ENCODE measurements at places on chromosomes 16 and 17.

DNA sequence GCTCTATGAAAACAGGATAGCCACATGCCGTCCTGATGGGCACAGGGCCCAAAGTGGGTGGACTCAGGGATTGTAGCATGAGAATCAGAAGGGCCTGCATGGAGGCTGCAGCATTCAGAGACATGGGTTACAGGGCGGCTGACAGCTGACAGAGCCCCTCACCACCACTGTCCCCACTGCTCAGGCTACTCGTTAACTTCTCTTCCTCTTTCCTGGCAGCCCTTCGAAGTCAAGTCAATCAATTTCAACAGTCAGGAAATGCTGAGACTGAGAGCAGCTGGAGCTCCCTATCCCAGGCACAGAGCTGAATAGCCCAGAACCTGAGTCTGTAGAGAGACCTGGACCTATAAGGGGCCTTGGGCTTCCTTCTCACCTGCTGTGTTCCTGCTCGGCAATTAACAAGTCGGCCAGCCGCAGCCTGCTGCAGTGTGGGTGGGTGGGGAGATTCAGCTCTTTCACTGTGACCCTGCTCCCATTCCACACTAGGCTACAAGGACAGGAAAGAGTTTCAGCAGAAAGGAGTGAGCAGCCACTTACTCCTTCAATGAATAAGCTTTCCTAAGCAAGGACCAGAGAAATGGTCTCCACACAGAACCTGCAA, 76.9 kb downstream of the TEX14 start:
- no peak for DNase-seq

DNA sequence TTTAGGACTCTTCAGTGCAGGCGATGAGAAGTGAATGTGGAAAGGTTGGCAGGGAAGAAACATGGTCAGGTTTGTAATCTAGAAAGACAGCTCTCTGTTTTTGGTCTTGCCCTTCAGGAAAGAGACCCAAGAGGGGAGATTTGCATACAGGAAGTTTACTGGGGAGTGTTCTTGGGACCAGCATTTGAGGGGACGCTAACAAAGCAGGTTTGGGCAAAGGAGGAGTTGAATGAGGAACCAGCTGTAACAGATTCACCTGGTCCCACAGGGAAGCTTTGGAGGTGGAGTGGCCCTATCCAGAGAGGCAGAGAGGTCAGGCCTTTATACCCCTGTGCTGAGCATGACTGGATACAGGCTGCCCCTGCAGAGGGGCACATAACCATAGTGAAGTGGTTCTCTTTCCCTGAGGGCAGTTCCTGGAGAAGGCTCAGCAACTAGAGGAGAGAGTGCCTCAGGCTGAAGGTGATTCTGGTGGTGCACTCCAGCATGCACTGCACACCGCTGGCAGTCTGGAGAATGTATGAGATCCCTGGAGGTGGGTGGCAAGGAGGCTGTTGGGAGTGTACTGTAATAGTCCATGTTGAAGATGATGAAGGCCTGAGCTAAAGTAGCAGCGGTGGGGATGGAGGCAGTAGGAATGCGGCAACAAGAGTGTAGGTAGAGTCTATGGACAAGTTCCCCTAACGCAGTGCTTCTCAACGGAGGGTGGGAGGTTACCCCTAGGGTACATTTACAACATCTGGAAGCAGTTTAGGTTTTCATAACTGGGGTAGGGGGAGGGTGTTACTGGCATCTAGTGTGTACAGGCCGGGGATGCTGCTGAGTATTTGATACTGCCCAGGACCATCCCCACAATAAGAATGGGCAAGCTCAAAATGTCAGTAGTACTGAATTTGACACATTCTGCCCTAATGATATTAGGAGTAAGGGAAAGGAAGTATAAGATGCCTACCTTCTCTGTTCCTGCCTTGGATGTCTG, 37.2 kb downstream of the MAP2K6 start:
- no peak for DNase-seq

GRCh38 chr17:8137645-8138373, 13.9 kb upstream of the HES7 start:
- no peak for DNase-seq

- no peak for DNase-seq
Observed at GRCh38 chr16:83912519-83913244, 13.8 kb downstream of the MLYCD start.

GRCh38 chr17:2755891-2756724, 6.7 kb upstream of the CCDC92B start:
- DNase-seq: no peak

- no peak for DNase-seq
Observed at GRCh38 chr17:68196394-68197090, 51.3 kb upstream of the AMZ2 start.

DNA sequence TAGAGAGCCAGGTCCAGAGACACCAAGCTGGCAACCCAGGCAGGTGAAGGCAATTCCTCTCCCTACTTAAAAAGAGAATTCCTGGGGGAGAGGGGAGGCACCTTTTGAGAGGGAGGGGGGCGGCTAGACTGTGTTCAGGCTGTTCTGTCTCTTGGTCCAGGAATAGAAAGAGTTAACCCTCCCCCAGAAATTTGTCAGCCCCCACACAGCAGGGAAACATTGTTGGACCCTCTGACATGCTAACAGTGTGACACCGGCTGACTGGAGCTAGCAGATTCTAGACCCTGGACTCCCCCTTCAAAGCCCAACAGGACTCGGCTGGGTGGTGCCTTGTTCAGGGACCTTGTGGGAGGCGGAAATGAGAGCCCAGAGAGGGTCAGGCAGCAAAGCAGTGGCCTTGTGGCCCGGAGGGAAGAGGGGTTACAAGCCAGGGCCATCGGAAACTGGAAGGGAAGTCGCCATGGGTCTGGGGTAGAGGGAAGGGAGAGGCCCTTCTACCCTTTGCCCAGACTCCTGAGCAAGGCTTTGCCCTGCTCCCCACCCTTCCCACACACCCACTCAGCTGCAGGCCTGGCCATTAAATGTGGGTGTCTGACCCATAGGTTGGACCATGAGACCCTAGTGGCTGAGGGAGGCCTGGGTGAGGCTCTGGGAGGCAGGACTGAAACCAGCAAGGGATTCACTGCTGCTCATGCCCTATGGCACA, 44.6 kb downstream of the RAI1 start:
- no peak for DNase-seq

DNA sequence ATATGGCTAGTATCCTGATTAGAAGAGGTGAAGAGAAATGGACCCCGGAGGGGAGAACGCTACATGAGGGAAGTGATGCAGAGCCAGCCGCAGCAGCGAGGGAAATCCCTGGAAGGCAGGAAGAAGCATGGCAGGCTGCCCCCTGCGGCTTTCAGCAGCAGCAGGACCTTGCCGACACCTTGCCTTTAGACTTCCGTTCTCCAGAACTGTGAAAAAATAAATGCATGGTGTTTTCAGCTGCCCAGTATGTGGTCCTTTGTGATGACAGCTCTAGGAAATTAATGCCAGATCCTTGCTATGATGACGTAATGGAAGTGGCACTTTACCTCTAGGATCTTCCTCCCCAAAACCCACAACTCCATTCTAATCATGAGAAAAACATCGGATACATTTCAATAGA, 9.7 kb upstream of the ZFP1 start:
- no peak for DNase-seq

GRCh38 chr17:65936013-65936412, 255.9 kb downstream of the CEP112 start:
- DNase-seq: no peak

DNA sequence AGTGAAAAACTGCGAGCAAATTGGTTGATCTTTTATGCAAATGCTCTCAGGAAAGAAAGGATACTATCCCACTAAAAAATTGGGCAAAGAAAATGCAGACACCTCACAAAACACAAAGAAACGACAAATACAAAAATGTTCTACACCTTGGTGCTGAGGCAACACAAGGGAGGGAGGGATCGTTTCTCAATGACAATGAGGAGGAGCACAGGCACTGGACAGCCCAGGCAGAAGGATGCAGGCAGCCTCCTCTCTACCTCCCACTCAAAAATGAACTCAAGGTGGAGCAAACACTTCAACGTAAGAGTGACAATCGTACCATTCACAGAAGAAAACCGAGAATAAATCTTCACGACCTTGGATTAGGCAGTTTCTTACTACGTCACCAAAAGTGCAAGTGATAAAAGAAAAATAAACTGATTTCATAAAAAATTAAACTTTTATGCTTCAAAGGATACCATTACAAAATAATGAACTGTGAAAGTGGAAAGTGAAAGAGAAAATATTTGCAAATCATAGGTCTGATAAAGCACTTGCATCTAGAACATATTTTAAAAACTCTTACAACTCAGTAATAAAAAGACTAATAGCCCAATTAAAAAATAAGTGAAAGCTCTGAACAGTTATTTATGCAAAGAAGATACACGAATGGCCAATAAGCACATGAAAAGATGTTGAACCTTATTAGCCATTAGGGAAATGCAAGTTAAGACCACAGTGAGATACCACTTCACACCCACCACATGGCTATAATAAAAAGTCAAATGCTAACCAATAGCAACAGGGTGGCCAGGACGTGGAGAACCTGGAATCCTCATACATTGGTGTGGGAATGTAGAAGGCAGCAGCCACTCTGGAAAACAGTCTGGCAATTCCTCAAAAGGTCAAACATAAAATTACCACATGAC, 80.8 kb upstream of the TRAP1 start:
- no peak for DNase-seq

- DNase-seq: no peak
Observed at GRCh38 chr16:27819356-27819755, 244.2 kb downstream of the GSG1L start.

DNA sequence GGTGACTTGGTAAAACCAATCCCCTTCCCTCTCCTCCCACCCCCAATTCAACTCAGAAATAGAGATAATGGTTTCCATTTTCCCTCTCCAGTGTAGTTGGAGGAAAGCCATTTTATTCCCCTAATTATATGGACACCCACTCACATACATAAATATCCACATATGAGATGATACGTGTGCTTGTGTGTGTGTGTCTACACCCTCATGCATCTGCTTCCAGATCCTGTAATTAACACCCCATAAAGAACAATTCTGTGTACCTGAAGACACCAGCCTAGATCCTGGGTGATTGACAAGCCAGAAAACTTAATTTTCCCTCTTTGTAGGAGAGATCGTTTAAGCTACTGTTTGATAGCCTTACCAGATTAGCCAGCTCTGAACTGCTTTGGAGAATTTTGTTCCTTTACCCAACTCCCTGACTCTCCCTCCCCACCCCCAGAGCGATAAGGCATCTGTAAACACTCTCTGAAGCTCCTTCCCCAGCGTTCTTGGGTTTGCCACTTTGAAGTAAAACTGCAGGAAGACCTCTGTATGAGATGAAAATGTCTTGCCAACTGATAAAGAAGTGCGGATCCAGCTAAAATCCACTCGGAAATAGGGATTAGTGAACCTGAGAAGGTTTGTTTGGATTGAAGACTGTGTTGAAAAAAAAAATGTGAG, 175.7 kb downstream of the RGS9 start:
- no peak for DNase-seq

- no peak for DNase-seq
Observed at GRCh38 chr17:77594416-77595209, 363.9 kb upstream of the TNRC6C start.

GRCh38 chr17:70298929-70299531, 129.7 kb downstream of the KCNJ2 start:
- peak; percentile 34 for DNase-seq

- no peak for DNase-seq
Observed at GRCh38 chr17:36856903-36857381, 80.3 kb upstream of the LHX1 start.

DNA sequence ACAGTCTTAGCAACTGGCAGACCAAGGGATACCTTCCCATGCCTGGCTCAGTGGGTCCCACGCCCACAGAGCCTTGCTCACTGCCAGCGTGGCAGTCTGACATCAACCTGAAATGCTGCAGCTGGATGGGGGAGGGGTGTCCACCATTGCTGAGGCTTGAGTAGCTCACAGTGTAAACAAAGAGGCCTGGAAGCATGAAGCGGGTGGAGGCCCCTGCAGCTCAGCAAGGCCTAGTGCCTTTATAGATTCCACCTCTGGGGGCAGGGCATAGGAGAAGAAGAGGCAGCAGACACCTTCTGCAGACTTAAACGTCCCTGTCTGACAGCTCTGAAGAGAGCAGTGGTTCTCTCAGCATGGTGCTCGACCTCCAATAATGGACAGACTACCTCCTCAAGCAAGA, 263.2 kb downstream of the KIF2B start:
- DNase-seq: no peak

GRCh38 chr17:49117587-49118230, 14.9 kb upstream of the B4GALNT2 start:
- DNase-seq: no peak

DNA sequence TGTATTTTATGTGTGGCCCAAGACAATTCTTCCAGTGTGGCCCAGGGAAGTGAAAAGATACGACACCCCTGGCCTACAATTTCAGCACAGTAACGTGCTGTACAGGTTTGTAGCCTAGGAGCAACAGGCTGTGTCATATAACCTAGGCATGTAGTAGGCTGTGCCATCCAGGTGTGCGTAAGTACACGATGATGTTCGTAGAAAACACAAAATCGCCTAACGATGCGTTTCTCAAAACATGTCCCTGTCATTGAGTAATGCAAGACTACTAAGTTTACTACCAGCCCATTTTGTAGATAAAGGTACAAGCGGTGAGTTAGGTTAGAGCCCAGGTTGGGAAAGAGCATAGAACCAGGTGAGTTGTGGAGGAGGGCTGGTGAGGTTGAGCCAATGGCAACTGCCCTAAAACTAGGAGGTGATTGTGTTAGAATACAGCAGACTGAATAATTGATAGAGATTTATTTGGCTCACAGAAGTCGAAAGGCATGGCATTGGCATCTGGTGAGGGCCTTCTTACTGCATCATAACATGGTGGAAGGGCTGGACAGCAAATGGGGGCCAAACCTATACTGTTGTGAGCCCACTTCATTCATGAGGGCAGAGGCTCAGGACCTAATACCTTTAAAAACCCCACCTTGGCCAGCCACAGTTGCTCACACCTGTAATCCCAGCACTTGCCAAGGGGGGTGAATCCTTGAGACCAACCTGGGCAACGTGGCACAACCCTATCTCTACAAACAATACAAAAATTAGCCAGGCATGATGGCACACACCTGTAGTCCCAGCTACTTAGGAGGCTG, 4.2 kb downstream of the EIF1 start:
- no peak for DNase-seq

DNA sequence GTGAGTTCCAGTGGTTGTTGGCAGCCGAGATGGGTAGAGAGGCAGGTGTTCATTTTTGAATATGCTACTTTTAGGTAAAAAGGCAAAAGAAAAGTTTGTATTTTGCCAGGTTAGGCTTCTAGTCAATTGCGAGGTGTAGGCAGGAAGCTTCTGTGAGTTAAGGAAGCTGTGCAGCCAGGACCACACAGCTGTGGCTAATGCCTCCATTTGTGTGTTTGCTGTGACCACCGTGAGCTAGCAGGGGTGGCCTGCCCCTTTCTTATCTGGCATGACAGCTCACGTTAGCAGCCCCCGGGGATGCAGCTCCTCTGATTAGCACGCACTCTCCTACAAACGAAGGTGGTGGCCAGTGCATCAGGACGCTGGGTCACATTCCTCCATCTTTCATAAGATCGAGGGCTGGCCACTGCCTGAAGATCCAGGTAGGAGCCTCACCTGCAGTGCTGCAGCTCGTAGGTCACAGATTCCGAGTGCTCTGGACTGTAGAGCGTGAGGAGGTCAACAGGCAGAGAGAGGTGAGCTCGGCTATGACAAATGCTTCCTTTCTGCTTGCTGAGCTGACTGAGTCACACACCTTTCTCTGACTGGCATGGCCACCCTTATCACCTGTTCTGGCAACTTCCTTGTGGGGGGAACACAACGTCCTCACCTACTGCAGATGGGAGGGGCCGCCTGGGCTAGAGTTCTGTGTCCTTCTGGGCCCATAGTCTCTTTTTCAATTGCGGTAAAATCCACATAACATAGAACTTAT, 244.4 kb downstream of the HS3ST3B1 start:
- no peak for DNase-seq

- no peak for DNase-seq
Observed at GRCh38 chr17:4969047-4969550, 1.5 kb upstream of the SPAG7 start.

Measured in GM13977 (cell line).